ENCODE measurements at places on chromosomes 3 and 15.

DNA sequence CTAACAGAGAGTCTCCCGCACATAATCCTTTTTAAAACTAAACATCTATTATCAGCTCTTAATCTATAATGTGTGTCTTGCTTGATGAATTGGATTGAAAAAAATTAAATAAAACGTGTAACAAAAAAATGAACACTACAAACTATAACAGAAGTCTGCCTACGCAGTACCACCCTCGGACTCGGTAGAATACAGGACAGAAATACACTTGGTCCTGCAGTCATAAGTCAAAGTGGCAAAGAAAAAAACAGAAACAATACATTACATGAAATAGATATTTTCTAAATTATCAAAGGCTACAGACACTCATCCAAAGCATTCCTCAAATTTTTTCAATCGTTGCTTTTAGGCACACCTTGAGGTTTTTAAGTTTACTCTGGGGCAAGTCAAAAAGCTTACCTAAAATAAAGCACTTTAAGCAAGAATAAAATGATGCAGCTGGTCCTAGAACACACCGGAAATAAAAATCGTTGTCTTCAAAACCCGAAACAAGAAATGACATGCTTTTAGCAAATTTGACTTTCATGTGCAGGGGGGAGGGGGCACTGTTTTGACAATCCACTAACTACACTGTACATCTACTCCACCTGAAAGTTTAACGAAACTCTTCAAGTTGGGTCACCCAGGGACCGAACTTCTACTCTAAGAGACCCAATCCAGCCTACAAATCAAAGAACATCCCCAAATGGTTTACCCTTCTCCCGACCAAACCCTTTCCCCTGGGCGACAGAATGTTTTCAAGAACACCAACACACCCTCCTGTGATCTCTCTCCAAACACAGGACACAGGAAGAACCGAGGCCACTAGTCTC, 1.3 kb downstream of the ADAM10 start:
- DNase-seq, result no peak

DNA sequence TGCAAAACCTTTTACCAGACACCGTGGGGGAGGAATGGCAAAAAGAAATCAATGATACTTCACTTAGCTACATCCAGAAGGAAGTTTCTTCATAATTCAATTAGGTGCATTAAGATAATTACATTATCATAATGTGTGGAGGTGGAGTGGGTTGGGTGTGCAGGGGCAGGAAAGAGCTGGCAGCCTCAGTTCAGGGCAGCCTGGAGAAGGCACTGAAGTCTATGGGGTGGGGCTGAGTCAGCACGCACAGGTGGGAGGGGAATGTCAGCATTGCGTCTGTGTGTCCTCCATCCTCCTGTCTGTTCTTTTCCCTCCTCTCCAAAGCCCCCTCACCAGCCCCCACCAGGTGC, 278.8 kb downstream of the GABRG3 start:
- no peak for DNase-seq

GRCh38 chr3:172329070-172329469, 119.2 kb downstream of the GHSR start:
- DNase-seq, result no peak

DNA sequence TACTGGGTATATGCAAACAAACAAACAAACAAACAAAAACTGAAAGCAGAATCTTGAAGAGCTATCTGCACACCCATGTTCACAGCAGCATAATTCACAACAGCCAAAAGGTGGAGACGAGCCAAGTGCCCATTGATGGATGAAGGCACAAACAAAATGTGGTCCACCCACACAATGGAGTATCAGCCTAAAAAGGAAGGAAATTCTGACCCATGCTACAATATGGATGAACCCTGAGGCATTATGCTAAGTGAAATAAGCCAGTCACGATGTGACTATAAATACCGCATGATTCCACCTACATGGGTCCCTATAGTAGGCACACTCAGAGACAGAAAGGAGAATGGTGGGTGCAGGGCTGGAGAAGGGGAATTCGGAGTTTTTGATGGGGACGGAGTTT, 24.1 kb downstream of the XPC start:
- DNase-seq, result no peak
